CD4-positive, alpha-beta memory T cell (primary cell): ENCODE measurements at places on chromosomes 2 and 18.

DNA sequence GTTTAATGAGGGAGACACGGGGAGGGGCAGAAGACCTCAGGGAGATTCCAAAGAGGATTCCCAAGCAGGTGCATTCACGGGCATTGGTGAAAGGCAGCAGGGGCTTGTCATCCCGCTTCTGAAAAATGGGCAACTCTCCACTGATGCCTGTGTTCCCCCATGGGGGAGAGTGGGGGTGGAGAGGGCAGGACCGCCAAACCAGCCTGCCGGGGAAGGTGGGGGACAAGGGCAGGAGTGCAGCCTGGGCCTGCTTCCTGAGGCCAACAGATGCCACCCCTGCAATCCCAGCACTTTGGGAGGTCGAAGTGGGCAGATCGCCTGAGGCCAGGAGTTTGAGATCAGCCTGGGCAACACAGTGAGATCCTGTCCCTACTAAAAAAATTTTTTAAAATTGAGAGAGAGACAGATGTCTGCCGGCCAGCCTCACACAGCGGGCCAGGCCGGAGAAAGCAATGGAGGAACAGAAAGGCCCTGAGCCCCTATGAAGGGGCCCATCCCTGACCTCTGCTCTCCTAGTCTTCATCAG is 44.8 kb upstream of the UBE2F start:
- no peak for DNase-seq

DNA sequence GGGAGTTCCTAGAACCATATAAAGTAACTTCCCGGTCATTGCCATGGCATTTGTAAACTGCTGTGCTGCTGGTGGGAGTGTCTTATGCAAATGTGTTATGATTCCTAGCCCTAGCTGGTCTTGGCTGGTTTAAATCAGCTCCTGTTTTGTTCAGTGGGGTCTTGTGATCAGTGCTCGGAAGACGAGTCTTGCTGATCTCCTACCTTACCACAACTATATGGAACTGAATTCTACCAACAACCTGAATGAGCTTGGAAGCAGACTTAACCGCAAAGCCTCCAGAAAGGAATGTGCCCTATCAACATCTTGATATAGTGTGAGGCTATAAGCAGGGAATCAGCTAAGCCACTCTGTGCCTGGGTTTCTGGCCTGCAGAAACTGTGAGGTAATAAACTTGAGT is 33.5 kb downstream of the POLE4 start:
- no peak for DNase-seq

DNA sequence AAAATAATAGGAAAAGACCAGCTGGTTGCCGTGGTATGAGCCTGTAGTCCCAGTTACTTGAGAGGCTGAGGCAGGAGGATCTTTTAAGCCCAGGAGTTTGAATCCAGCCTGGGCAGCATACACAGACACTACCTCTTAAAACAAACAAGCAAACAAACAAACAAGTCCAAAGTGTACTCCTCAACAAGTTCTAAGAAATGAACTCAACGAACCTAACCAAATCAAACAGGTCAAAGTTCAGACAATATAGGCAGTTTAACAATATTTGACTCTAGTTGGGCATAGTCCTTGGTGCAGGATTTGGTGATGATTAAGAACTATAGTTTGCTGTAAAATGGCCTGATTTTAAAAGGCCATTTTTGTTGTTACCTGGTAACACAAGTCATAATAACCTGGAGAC is 41.9 kb upstream of the RHOB start:
- no peak for DNase-seq

DNA sequence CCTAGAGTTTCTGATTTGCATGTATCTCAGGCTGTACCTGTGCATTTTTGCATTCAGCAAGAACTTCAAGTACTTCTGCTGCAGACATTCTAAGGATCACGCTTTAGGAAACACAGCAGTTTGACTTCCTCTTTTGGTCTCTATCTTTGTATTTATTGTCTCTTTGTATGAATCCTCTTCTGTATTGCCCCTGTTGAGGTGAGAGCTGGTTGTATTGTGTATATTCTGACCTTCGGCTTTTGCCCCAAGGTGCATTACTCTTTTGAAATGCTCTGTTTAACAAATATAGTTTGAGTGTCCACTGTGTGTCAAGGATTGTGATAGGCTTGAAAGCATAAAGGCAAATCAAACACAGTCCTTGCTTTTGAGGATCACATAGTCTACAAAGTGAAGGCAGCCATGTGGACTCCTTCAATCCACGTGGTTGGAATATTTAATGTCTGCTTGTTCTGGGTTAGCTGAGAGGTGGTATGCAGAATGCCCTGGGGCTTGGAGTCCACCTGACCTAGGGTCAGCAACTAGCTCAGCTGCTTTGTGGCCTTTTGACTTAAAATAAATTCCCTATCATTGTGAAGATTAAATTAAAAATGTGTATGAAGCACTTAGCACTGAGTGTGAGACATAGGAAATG is 108.1 kb downstream of the LYPD6 start:
- DNase-seq: no peak

DNA sequence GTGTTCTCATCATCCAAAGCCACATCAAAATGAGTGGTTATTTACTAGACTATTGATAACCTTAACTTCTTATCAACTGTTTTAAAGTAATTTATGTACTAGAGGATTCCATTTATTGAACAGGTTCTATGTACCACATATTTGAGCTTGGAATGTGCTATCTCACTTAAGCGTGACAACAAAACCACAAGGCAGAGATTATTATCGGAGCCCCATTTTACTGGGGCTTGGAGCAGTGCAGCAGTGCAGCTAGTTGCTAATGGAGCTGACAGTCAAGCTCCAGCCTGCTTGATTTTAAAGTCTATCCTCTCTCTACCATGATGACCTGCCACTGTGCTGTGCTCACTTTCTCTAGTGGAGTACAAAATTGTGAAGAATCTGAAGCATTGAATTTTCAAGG is 24.6 kb downstream of the GCG start:
- no peak for DNase-seq

DNA sequence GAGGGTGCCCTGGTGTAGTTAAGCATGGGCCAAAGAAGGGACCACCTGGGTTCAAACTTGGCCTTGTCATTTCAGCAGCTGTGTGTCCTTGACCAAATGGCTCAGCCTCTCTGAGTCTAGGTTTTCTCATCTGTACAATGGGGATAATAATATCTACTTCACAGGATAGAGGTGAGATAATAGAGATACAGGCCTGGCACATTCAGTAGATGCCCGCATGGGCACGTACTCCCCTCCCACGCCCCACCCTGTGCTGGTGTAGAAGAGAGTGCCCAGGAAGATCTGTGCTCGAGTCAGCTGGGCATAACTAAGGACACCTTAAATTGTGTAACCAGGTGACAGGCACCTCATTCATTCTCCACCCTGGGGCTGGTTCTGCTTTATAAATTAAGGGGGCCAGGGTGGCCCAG is 8.4 kb upstream of the TMEM185B start:
- peak; percentile 10 for DNase-seq

DNA sequence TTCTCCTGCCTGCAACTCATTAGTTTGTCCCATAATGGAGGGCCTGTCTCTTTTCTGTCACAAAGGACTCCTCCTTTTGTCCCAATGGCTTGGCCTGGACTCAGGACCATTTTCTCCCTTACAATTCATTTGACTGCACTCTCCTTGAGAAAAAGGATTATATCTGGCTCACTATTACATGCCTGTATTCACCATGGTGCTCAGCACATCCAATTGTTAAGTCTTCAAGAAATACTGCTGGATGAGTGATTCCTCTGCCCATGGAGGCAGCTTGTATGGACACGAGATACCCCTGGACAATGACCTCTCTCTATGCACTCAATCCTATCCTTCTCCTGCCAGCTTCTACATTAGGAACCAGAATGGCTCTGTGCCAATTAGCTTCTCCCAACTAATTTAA is 47.0 kb downstream of the CHST9 start:
- DNase-seq: no peak

DNA sequence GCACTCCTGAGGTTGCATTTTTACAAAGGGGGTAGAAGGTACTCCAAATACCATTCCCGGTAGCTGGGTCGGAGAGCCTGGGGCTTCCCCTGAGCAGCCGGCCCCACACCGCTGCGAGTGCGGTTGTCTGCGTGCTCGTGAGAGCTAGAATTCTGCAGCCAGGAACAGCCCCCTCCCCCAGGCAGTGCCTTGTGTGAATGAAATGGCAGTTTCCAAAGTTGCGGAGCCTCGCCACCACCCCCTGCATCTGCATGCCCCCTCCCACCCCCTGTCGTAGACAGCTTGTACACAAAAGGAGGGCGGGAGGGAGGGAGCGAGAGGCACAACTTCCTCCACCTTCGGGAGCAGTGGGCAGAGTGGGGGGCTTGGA is 1.1 kb downstream of the MYCN start:
- no peak for DNase-seq

DNA sequence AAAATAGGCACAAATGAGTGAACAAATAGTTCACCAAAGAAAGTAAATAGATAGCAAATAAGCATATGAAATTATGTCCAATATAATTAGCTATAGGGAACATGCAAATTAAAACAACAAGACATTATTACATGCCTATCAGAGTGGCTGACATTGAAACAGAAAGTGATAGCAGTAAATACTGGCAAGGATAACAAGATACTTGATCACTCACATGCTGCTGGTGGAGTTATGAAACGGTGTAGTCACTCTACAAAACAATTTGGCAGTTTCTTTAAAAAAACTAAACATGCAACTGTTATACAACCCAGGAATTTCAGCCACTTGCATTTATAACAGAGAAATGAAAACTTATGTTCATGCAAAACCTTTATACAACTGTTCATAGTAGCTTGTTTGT is 439.2 kb upstream of the ACVR2A start:
- DNase-seq: peak; percentile 1

DNA sequence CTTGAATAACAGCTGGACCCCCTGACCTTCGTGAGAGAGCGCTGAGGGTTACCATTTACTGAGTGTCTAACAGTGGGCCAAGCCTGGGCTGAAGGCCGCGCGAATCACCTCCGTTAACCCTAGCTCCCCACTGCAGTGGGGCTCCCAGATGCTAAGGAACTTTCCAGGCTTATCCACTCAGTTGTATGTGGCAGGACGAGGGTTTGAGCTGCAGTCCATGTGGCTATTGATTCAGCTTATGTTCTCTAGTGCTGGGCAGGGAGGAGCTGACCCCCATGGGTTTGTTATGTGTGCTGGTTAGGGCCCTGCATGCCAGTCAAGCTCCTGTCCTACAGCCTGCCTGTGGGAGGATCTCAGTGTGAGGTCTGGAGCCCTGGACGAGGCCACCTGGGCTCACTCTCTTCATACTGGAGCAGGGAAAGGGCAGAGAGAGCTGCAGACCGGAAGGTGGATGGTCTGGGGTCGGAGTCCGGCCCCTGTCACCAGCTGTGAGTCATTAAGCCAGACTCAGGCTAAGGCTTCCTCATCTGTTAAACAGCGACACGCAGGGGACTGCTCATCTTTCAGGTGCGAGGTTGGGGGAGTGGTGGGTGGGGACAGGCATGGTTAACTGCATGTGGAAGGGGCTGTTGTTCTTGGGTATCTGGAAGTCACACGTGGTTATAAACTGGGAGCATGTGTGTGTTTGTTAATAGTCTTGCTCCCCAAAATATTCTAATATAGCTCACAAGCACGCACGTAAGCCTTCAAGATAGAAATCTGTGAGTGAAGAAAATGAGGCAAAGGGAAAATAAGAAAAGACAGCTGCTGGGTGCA is 6.6 kb downstream of the PSD4 start:
- no peak for DNase-seq

- no peak for DNase-seq
Observed at GRCh38 chr18:57915248-57915647, 112.1 kb upstream of the ATP8B1 start.

DNA sequence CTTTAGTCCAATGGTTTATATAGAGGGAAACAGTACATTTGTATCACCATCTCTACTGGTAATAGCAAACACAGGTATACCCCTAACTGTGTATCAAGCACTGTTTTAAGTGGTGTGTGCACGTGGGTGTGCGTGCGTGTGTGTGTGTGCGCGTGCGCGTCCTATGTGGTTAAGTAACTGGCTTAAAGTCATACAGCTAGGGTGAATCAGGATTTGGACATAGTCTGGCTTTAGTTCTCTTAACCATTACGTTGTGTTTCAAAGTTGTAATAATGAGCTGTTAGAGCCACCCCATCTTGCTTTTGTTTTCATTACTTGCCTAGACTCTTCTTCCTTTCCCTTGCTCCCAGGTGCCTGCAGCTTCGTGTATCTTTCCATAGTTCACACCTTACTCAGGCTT is 2.1 kb downstream of the HADHB start:
- DNase-seq: peak; percentile 14

DNA sequence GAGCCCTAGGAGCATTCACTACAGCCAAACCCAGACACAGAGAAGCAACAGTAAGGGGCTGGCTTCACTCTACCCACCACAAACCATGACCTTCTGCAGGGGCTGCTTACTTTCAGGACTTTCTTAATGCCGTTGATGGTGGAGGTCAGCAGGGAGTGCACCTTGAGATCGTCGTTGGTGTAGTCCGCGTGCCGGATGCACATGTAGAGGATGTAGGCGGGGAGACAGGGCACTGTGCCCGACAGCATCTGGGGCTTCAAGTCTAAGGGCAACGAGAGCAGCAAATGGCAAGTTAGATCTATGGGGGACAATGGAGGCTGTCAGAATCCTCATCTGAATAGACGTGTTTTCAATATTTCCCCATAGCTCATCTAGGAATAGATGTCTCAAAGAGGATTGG is 29.8 kb upstream of the ACAA2 start:
- DNase-seq: no peak

DNA sequence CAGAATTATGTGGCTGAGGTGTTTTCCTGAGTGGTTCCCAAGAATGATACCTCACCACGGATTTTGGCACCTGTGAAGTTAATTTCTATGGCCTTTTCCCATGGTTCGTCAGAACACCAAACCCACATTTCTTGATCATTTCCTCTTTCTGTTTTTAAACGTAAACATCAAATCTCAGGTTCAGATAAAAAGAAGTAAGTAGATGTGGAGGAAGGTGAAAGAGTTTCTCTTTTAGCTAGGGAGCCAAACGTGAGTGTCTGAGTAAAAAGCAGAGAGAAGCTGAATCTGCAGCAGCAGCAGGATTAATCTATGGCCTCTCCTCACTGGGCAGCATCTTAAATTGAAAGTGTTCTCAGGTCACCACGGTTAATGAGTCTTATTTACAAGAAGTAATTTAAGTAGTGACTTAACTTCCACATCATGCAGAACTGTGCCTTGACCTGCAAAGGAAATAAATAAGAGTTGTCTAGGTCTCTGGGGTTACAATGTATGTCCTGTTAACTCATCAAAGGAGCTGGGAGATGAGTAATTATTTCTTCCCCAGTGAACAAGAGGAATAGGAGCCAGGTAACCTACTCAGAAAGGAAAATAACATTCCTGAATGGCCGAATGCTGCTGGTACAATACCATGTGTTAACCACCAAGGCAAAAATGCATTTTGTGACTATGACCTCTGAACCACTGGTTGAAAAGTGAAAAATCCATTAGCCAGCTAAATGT is 139.6 kb upstream of the NETO1 start:
- DNase-seq: no peak

DNA sequence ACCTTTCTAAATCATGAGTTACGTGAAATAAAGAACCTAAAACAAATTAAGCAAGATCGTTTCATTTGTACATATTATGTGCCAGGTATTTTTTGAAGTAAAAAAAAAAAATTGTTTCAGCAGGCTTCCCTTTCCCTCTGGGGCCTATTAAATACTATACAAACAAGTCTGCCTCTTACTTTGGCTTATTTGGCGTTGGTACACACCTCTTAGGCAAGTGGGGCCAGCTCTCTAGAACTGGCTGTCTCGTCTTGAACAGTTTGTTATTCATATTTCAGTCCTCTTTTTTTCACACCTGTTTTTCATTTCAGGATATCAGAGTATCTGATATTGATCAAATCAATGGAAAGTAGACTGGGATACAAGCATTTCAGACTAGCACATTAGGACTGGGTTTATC is 27.4 kb upstream of the PPP3R1 start:
- no peak for DNase-seq

- DNase-seq: no peak
Observed at GRCh38 chr2:120450196-120450820, 104.4 kb downstream of the INHBB start.

GRCh38 chr18:5979971-5980457 is 84.7 kb upstream of the TMEM200C start:
- no peak for DNase-seq
